Uterus (tissue), 4 donors: ENCODE measurements at places on chromosomes 3 and 15. TPM values are rescaled to one million over a fixed set of nuclear protein-coding genes. Genes with fewer than 3 reads are reported as not detected.

GRCh38 chr3:13662238-13662847 is 113.4 kb downstream of the FBLN2 start:
- H3K27me3 ChIP-seq: no peaks in the 10 kb centered on the region
- no peaks in the 10 kb centered on the region for H3K4me1 ChIP-seq
- H3K27ac ChIP-seq: no peak overlapping the region
- H3K36me3 ChIP-seq: no peaks in the 10 kb centered on the region
- H3K4me3 ChIP-seq: no peak overlapping the region
- no peak for DNase-seq

CCDC39 gene
- total RNA-seq: not detected

DNA sequence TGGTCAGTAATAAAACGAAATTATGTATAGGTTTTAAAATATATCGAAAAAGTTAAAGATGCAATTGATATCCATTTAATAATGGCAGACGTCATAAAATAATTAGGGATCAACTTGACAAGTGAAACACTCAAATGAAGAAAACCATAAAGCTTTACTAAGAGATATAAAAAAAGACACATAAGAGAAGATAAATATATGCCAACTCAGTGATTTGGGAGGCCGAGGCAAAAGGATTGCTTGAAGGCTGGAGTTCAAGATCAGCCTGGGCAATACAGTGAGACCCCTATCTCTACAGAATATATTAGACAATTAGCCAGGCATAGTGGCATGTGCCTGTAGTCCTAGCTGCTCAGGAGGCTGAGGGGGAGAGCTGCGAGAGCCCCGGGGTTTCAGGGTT is 190.5 kb downstream of the SV2B start:
- H3K4me3 ChIP-seq: no peak overlapping the region
- H3K4me1 ChIP-seq: no peaks in the 10 kb centered on the region
- no peak for DNase-seq
- no peaks in the 10 kb centered on the region for H3K27me3 ChIP-seq

STRIT1 gene
- not detected for total RNA-seq

GRCh38 chr3:149891621-149892020 is 78.6 kb downstream of the RNF13 start:
- H3K27me3 ChIP-seq: no peaks in the 10 kb centered on the region
- H3K4me1 ChIP-seq: no peaks in the 10 kb centered on the region
- no peak for DNase-seq
- no peaks in the 10 kb centered on the region for H3K36me3 ChIP-seq
- no peak overlapping the region for H3K27ac ChIP-seq
- H3K4me3 ChIP-seq: no peak overlapping the region

DNA sequence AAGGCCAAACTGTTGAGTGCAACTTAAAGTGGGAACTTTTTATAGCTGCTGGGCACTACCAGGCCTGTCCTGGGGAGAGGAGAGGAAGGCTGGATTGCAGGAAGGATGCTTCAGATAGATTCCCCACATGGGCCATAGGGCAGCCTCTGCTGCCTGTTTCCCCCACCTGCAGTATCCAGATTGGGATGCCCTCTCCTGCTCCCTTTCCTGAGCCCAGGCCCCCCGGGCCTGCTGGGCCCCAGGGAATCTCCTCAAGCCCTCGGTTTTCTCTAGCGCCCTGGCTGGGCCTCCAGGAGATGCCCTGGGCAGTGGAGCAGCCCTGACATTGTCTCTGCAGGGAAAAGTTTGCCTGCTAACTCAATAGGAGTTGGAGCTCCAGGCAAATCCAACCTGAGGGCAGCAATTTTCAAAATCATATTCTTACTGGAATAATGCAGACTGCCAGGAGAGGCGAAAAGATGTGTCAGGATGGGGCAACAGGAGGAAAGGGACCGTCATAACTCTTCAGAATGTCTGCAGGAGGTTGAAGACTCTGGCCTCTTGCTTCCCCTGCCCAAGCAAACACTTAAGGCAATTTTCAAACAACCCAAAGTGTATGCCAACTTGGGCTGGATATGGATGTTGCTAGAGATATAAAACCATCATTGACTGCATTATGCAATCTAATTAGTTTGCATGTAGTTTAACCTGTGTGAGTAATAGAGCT is 4.4 kb downstream of the NR2F2 start:
- H3K27ac ChIP-seq: peak overlapping the region; percentile 100
- no peaks in the 10 kb centered on the region for H3K27me3 ChIP-seq
- DNase-seq: no peak
- no peaks in the 10 kb centered on the region for H3K36me3 ChIP-seq

DNA sequence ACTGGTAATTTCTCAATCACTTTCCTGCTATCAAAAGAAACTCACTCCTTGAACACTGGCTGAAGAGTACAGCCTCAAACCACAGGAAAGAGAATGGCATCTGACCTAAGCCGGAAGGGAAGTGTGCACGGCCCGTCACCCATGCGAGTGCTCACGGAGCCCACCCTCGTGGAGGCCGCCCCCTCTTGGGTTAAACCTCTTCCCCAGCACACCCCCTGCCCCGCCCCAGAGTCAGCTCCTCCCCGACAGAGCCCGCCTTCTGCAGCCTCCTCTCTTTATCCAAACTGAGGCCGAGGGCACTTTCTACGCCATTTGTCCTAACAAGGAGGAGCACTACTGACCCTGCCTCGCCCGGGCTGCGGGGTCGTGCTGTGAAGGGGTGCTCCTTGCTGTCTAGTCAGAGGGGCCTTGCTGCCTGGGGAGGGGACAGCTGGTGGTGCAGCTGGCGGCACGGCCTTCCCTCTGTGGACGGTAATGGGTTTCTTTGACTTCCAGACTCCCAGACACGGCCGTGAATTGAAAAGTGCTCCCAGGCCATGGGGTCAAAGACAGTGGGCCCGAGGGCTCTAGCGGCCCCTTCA is 137.7 kb downstream of the NSMCE3 start:
- no peak overlapping the region for H3K4me3 ChIP-seq
- no peaks in the 10 kb centered on the region for H3K4me1 ChIP-seq
- no peaks in the 10 kb centered on the region for H3K36me3 ChIP-seq
- H3K27ac ChIP-seq: no peak overlapping the region

CADPS gene
- total RNA-seq: not detected

UBA7 gene
- 114 TPM for total RNA-seq

IMPG2 gene
- 0.70 TPM for total RNA-seq

TMCO5A gene
- not detected for total RNA-seq

GRCh38 chr3:111749171-111750170 is 109.6 kb upstream of the PHLDB2 start:
- H3K27me3 ChIP-seq: no peaks in the 10 kb centered on the region
- peak overlapping the region; percentile 9 for H3K27ac ChIP-seq
- DNase-seq: no peak
- H3K4me1 ChIP-seq: no peaks in the 10 kb centered on the region
- no peaks in the 10 kb centered on the region for H3K36me3 ChIP-seq
- H3K4me3 ChIP-seq: no peak overlapping the region

DNA sequence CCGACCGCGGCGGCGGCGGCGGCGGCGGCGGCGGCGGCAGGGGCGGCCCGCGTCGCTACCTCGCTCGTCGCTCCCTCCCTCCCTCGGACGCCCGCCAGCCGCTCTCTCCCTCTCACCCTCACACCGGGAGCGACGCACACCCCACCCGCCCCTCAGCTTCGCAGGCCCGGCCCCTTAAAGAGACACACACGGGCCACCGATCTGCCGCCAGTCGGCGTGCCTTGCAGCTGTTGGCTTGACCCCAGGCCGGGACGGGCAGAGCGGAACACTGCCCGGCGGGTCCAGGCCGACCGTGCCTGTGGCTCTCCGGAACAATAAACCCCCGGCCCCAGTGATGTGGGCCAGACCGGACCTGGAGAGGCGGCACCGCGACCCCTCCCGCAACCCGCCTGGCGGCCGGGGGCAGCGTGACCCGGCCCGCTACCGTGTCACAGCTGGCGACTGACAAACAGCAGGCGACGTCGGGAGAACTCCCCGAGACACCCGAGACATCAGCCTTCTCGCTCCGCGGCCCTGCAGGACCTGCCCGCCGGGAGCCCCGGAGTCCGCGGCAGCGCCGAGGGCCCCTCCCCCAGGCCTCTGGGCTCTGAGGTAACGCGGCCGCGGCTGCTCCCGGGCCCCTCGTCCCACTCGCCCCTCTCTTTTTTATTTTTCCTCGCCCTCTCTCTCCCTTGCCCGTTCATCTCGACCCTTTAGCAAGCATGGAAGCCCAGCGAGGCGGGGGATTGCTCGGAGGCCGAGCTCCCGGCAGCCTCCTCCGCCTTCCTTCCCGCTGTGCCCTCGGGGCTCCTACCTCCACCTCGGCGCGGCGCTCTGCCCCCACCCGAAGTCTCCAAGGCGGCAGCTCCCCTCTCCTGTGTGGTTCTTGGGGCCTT is at the start of gene SETD2:
Gene SETD2 (minus strand): TSS at position 107 of the 875 bp plus-strand sequence. CDS start 189 bp downstream, outside the sequence.
- peak; percentile 95 for DNase-seq
- no peaks in the 10 kb centered on the region for H3K4me1 ChIP-seq
- no peaks in the 10 kb centered on the region for H3K36me3 ChIP-seq
- peak within 1 kb of the TSS; percentile 91 for H3K27ac ChIP-seq
- H3K4me3 ChIP-seq: peak within 1 kb of the TSS; percentile 85

GRCh38 chr15:47473106-47473725 is 244.1 kb upstream of the SEMA6D start:
- no peak overlapping the region for H3K27ac ChIP-seq
- H3K27me3 ChIP-seq: no peaks in the 10 kb centered on the region
- H3K36me3 ChIP-seq: no peaks in the 10 kb centered on the region
- no peak overlapping the region for H3K4me3 ChIP-seq
- no peak for DNase-seq

AHSG gene
- total RNA-seq: not detected

- no peak for DNase-seq
- H3K27ac ChIP-seq: peak overlapping the region; percentile 81
- H3K27me3 ChIP-seq: no peaks in the 10 kb centered on the region
- H3K4me1 ChIP-seq: peaks cover 12% of the 10 kb centered on the region
Measured at GRCh38 chr15:42499858-42500609, 4.6 kb downstream of the SNAP23 start.

DNA sequence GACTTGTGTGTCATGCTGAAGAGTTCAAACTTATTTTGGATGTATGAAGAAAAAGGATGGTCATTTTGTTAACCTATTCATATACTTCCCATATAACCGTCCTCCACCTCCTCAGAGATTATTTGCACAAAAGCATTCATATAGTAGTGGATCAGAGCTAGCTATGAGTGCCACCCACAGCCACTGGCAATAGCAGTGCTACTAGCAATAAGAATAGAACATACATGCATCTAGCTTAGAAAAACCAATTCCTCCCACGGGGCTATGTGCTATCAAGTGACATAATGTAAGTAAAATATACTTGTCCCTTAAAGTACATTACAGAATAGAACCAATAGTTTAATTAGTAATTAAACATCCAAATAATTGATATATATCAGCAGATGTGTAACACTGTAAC is 10.3 kb upstream of the ZBED2 start:
- H3K36me3 ChIP-seq: no peaks in the 10 kb centered on the region
- H3K4me3 ChIP-seq: no peak overlapping the region
- H3K4me1 ChIP-seq: no peaks in the 10 kb centered on the region
- no peak overlapping the region for H3K27ac ChIP-seq
- DNase-seq: no peak
- no peaks in the 10 kb centered on the region for H3K27me3 ChIP-seq

RHOV gene
- total RNA-seq: 0.76 TPM
